ENCODE measurements at places on chromosomes 1 and 21.

DNA sequence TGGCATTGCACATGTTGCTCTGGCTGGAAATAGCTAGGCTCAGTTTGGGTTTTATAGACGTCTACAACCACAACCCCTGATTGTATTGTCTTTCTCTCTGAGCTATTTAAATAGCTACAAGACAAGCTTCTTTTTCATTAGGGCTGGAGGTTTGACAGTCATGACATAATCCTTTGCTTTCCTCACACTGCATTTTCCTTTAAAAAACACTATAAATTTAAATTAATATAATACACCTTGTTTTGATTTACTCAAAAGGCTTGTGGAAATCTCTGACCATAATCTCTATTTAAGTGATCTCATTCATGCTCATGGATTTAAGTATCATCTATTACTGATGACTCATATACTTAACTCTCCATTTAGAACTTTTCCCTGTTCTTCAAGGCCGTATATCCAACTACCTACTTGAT, 50.4 kb upstream of the PTGFR start:
- H3K27ac ChIP-seq, result no peak overlapping the region
- H3K4me3 ChIP-seq, result no peak overlapping the region
- H3K4me1 ChIP-seq, result no peaks in the 10 kb centered on the region
- DNase-seq, result no peak

- no peak for DNase-seq
- no peaks in the 10 kb centered on the region for H3K27me3 ChIP-seq
- no peaks in the 10 kb centered on the region for H3K36me3 ChIP-seq
- H3K4me1 ChIP-seq, result no peaks in the 10 kb centered on the region
- no peak overlapping the region for H3K4me3 ChIP-seq
These were observed 42.9 kb upstream of the ID3 start for GRCh38 chr1:23601968-23602876.

GRCh38 chr1:227010645-227011044, 70.6 kb downstream of the COQ8A start:
- DNase-seq, result no peak
- no peak overlapping the region for H3K27ac ChIP-seq
- no peaks in the 10 kb centered on the region for H3K4me1 ChIP-seq
- no peaks in the 10 kb centered on the region for H3K36me3 ChIP-seq
- no peak overlapping the region for H3K4me3 ChIP-seq
- H3K27me3 ChIP-seq, result no peaks in the 10 kb centered on the region

- no peak for DNase-seq
- H3K4me3 ChIP-seq, result no peak overlapping the region
- peaks cover 8% of the 10 kb centered on the region for H3K4me1 ChIP-seq
- no peaks in the 10 kb centered on the region for H3K36me3 ChIP-seq
- no peaks in the 10 kb centered on the region for H3K27me3 ChIP-seq
These were observed 83.5 kb downstream of the ATP5PO start for GRCh38 chr21:33831962-33832659.

DNA sequence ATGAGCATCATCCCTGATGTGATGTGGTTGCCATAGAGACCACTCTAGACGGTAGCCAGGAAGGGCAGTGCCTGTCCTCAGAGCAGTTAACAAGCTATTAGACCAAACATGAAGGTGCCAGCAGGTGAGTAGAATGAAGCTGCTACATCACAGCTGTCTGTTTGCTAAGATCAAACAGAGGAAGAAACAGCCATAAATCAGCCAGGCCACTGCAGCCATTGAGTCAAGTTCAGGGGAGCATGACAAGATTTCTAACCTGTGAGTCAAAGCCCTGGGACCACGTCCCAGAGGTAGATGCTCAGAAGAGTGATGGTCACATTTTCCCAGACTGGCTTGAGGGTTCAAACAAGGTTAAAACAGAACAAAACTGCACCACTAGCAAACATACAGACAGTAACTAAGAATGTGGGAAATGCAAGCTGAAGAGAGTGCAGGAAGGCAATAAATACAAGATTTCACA, 450.6 kb upstream of the DAB1 start:
- H3K4me1 ChIP-seq, result no peaks in the 10 kb centered on the region
- no peak for DNase-seq
- no peak overlapping the region for H3K4me3 ChIP-seq
- no peaks in the 10 kb centered on the region for H3K27me3 ChIP-seq
- no peaks in the 10 kb centered on the region for H3K36me3 ChIP-seq

DNA sequence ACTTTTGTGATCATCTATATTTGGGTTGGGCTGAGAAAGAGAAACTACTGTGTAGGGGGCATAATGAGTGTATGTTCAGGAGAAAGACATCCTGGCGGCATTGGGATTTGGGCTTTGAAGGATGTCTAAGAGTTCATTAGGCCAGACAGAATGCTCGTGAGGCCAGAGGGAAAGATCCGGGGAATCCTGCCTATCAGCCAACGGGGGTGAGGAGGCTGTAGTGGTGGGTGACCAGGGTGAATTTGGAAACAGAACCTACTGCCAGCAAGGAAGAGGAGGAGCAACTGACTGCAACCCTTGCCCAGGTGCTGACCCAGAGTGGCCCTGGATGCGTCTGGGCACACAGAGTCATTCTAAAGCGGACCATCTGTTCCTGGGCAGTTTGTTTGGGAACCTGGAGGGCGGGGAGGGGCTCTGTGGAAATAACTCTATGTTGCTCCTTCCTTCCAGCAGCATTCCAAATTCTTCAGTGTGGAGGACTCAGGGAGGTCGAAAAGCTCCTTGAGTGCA, 56.9 kb upstream of the ECE1 start:
- no peak overlapping the region for H3K4me3 ChIP-seq
- H3K36me3 ChIP-seq, result no peaks in the 10 kb centered on the region
- H3K27ac ChIP-seq, result no peak overlapping the region
- H3K27me3 ChIP-seq, result no peaks in the 10 kb centered on the region
- no peak for DNase-seq

GRCh38 chr21:43825242-43825935, 36.0 kb downstream of the RRP1 start:
- H3K4me1 ChIP-seq, result peaks cover 2% of the 10 kb centered on the region
- no peak overlapping the region for H3K27ac ChIP-seq
- no peaks in the 10 kb centered on the region for H3K27me3 ChIP-seq
- H3K4me3 ChIP-seq, result no peak overlapping the region

GRCh38 chr21:35281956-35282355, 232.9 kb upstream of the RUNX1 start:
- H3K4me3 ChIP-seq, result no peak overlapping the region
- H3K27me3 ChIP-seq, result no peaks in the 10 kb centered on the region
- H3K36me3 ChIP-seq, result no peaks in the 10 kb centered on the region
- no peak for DNase-seq
- peaks cover 4% of the 10 kb centered on the region for H3K4me1 ChIP-seq

DNA sequence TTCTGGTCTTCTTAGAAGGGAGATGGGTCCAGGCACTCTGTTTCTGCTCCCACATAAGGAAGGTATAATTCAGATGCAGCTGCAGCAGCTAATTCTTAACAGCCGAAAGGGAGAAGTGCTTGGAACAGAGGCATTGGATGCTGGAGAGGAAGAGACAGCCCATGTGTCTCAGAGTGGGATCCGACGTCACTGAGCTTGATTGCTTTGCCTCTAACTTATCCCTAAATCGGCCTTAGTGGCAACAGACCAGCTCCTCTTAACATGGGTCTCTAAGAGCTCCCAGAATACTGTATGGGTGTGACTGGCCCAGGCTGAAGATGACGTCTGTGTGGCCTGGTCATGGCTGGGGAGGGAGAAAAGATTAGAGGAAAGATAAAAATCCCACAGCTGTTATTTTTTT, 40.7 kb upstream of the KCND3 start:
- no peak overlapping the region for H3K27ac ChIP-seq
- DNase-seq, result no peak
- no peaks in the 10 kb centered on the region for H3K4me1 ChIP-seq
- no peak overlapping the region for H3K4me3 ChIP-seq
- H3K27me3 ChIP-seq, result no peaks in the 10 kb centered on the region
- no peaks in the 10 kb centered on the region for H3K36me3 ChIP-seq

All from ovary (tissue), 10 donors.